ENCODE measurements at places on chromosomes 6 and 20.
A peak's percentile ranks its signal among the peaks of the same experiment; 100 is the strongest.

DNA sequence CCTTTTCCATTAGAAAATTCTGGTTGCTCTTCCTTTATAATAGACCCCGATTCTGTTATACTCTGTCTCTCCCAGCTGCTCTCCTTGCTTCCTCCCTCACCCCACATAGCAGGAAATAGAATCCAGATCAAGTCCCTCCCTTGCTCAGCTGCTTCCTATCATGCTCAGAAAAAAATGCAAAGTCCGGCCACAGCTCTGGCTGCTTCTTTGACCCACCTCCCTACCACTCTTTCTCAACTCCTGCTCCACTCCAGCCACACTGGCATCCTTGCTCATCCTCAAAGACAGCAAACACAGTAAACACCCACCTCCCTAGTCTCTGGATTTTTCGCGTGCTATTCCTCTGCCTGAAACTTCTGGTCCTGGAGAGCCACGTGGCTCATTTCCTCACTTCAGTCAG is 9.1 kb upstream of the SLC22A16 start:
- DNase-seq: no peak

GRCh38 chr6:5501837-5502236 is 240.5 kb downstream of the FARS2 start:
- DNase-seq: no peak

GRCh38 chr20:4989570-4989969 is 11.7 kb downstream of the SLC23A2 start:
- DNase-seq: no peak

- DNase-seq: peak; percentile 66
Measured at GRCh38 chr6:163416557-163417253, 2.2 kb downstream of the QKI start.

GRCh38 chr6:147057188-147057587 is 147.0 kb upstream of the STXBP5 start:
- no peak for DNase-seq

DNA sequence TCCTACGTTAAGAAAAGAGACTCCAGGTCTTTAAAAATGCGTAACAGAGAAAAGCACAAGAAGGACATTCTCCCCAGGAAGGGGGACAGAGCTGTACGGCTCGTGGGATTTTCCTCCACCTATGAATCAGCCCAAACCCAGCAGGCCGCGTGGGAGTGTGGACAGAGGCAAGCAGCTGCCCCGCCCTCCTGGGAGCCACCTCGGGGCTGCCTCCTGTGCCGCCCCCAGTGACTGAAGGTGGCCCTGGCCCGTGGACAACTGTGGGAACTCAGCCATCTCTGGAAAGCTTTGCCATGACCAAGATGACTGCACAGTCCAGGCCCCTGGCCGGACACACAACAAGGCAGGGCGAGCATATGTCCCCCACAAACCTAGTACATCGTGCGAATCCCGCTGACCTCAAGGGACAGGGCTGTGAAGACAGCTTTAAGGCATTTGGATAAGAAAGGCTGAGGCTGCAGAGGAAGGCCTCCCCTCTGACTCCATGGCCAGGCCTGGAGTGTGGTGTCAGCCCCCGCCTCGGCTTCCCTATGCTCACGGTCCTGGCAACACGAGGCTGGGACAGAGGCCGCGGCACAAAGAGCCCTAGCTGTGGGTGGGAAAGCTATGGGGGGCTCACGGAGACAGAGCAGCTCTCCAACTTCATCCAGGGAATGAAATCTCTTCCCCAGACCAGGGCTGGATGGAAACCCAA is 26.9 kb downstream of the PXDC1 start:
- DNase-seq: no peak

All from neuronal stem cell (in vitro differentiated cells).